ENCODE measurements at places on chromosomes 12 and 14.
A peak's percentile ranks its signal among the peaks of the same experiment; 100 is the strongest.

- DNase-seq, result peak; percentile 59
These were observed 75.3 kb downstream of the KDM2B start for GRCh38 chr12:121505513-121505912.

DNA sequence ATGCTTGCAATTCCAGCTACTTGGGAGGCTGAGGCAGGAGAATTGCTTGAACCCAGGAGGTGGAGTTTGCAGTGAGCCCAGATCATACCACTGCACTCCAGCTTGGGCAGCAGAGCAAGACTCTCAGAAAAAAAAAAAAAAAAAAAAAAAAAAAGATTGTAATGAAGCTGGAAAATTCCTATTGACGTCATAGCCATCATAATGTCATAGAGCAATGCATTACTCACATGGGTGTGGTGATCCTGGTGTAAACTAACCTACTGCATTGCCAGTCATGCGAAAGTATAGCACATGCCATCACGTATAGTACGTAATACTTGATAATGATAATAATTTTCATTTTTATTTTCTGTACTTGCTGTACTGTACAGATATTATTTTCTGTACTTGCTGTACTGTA is 42.7 kb upstream of the NID2 start:
- DNase-seq, result peak; percentile 69

GRCh38 chr12:39165338-39165737 is 259.9 kb upstream of the CPNE8 start:
- no peak for DNase-seq

- DNase-seq, result no peak
These were observed 56.2 kb downstream of the KCNK13 start for GRCh38 chr14:90118027-90118426.

- DNase-seq, result no peak
These were observed 30.6 kb downstream of the TMEM132D start for GRCh38 chr12:129873111-129873832.

GRCh38 chr14:49314737-49315136 is 271.4 kb downstream of the RPS29 start:
- no peak for DNase-seq

GRCh38 chr12:18430425-18431048 is 169.2 kb downstream of the PIK3C2G start:
- DNase-seq, result peak; percentile 57

DNA sequence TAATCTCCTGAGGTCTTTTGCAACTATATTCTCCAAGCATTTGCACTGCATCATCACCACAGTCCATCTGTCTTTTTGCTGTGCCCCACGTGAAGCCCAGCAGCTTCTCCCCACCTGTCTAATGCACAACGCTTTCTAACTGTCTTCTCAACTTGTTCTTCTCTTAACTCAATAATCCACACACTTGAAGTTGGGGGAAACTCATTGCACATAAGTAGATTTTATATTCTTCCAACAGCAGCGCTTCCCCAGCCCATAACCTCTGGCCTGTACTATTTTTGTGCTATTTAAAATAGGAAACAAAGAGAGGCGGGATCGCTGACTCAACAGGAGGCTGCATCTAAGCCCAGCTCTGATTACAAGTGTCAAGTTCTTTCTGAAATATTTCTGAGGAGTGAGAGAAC is 226.7 kb downstream of the GXYLT1 start:
- DNase-seq, result no peak

- DNase-seq, result no peak
These were observed 79.1 kb downstream of the RAD52 start for GRCh38 chr12:870378-870777.

GRCh38 chr14:53411125-53411524 is 258.0 kb upstream of the DDHD1 start:
- DNase-seq, result peak; percentile 67

DNA sequence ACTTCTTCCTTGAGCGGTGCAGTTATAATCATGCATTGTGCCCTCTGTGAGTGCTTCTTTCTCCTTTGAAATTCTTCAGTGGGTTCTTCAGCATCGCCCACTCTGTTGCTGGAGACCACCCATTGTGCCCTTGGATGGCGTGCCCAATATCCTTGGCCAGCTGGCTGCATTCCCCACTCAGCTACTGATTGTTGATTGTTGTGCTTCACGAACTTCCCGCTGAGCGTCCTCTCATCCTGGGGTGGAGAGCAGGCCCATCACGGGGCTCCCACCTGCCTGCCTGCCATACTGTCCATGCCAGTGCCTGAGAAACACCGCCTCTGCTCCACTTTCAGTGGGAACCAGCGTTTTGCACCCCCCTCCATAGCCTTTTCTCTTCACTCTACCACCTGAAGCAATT is 8.6 kb upstream of the SSTR1 start:
- no peak for DNase-seq

DNA sequence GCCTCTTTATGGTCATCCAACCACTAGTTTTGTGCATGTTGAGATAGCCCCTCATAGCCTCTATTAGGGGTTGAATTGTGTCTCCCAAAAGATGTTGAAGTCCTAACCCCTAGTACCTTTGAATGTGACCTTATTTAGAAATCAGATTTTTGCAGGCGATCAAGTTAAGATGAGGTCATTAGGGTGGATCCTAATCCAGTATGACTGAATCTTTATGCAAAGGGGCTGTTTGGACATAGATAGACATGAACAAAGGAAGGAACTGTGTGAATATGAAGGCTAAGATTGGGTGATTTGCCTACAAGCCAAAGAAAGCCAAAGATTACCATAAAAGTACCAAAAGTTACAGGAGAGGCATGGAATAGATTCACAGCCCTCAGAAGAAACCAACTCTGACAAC is 209.6 kb downstream of the NUAK1 start:
- DNase-seq, result no peak

- DNase-seq, result peak; percentile 20
These were observed 36.8 kb downstream of the ZFP36L1 start for GRCh38 chr14:68756000-68756481.

DNA sequence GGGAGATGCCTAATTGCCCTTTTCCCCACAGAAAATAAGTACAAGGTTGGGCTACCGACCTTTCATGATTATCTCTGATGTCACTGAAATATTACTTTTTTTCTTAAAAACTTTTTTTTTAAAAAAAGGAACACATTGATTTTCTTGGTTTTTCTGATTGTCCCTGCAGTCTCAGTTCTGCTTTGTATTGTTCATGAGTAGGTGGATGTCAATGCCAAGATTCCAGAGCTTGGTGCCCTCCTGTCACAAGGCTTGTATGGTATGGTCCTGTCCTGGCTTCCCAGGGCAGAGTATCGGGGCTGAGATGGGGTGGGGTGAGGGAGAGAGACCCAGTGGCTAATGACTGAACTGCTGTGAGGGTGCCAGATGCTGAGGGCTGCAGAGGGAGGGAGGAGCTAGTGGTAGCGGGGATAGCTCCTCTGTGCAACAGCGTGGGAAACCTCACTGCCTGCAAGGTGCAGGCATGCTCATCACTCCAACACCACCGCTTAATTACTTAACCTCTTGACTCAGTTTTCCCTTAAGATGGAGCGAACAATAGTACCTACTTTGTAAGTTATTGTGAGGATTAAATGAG is 4.4 kb upstream of the CTDSP2 start:
- no peak for DNase-seq

- no peak for DNase-seq
These were observed 10.7 kb downstream of the GPR19 start for GRCh38 chr12:12685305-12685704.

- DNase-seq, result no peak
These were observed 65.5 kb downstream of the TTC7B start for GRCh38 chr14:90750701-90751100.
